Epithelial cell of umbilical artery (primary cell): ENCODE measurements at places on chromosomes 1 and 21. TPM values are rescaled to one million over a fixed set of nuclear protein-coding genes. Genes with fewer than 3 reads are reported as not detected.

Gene ZNF687
- total RNA-seq, result 6.7 and 6.8 TPM in 2 replicates

Gene ANKRD65
- total RNA-seq, result under 0.01 TPM in 1 of 2 replicates, not detected in the other

Gene PTGFRN
- total RNA-seq, result 47.0 and 71.8 TPM in 2 replicates

Gene PADI2
- total RNA-seq, result not detected in 2 replicates

Gene NPL
- 0.65 and 2.1 TPM in 2 replicates for total RNA-seq

Gene RPTN
- total RNA-seq, result not detected in 2 replicates

Gene TRIM58
- 0.32 and 0.91 TPM in 2 replicates for total RNA-seq

Gene MUL1
- 22.4 and 27.5 TPM in 2 replicates for total RNA-seq

Gene LRRC39
- total RNA-seq, result under 0.01 and 0.30 TPM in 2 replicates

Gene CFAP74
- not detected in 2 replicates for total RNA-seq

Gene MACF1
- total RNA-seq, result 444 and 492 TPM in 2 replicates

Gene AMPD2
- 41.3 and 51.7 TPM in 2 replicates for total RNA-seq
